ENCODE measurements at places on chromosomes 7 and 10. TPM values are rescaled to one million over a fixed set of nuclear protein-coding genes. Genes with fewer than 3 reads are reported as not detected.

Gene NKX2-3
- 0.19 TPM for total RNA-seq

Gene NEUROG3
- not detected for total RNA-seq

Gene SPACDR
- total RNA-seq: not detected

Gene BHLHA15
- total RNA-seq: not detected

Gene NYAP1
- total RNA-seq: 3.2 TPM

Gene PGAM2
- not detected for total RNA-seq

Gene CYP26C1
- not detected for total RNA-seq

Gene ADRA2A
- 3.8 TPM for total RNA-seq

Gene TRIM73
- total RNA-seq: 1.7 TPM

Gene STAMBPL1
- 14.4 TPM for total RNA-seq

Gene TAS2R41
- 0.66 TPM for total RNA-seq

Gene MMP21
- total RNA-seq: not detected

Gene MBL2
- total RNA-seq: not detected

Gene C10orf67
- total RNA-seq: not detected

Gene MKI67
- 1.2 TPM for total RNA-seq

Gene MYOZ1
- total RNA-seq: 0.29 TPM

Gene PRF1
- total RNA-seq: 3.2 TPM

Gene SNX10
- 1.9 TPM for total RNA-seq

Gene CABCOCO1
- total RNA-seq: 1.5 TPM

Gene CDHR1
- 0.17 TPM for total RNA-seq

Gene TRIM50
- not detected for total RNA-seq

Gene CBLL1
- 60.1 TPM for total RNA-seq

Gene FOXI2
- 0.17 TPM for total RNA-seq

Gene KLF14
- 0.26 TPM for total RNA-seq

Gene ASZ1
- not detected for total RNA-seq

Gene CTNNA3
- 20.2 TPM for total RNA-seq

Gene LYZL2
- total RNA-seq: not detected

Gene ZNF479
- not detected for total RNA-seq

Gene SPDYE8
- not detected for total RNA-seq

Gene PON3
- 0.63 TPM for total RNA-seq

Gene LAMB4
- 0.75 TPM for total RNA-seq

Gene C1GALT1
- 13.3 TPM for total RNA-seq

Gene SDK1
- total RNA-seq: 15.0 TPM

Gene LMTK2
- 22.5 TPM for total RNA-seq

Gene HERPUD2
- total RNA-seq: 32.4 TPM

Gene SHTN1
- 3.5 TPM for total RNA-seq

Gene ZPBP
- total RNA-seq: not detected

Gene SLC13A1
- total RNA-seq: not detected

Gene SPDYE1
- not detected for total RNA-seq

Gene ANAPC16
- 157 TPM for total RNA-seq

Gene ASIC3
- 1.5 TPM for total RNA-seq

Gene SPDYE5
- total RNA-seq: not detected

Gene TMEM213
- total RNA-seq: not detected

Gene ZNF32
- 77.7 TPM for total RNA-seq

Gene SAMD9
- total RNA-seq: 3.0 TPM

Gene GRM3
- total RNA-seq: not detected

Gene PON1
- total RNA-seq: not detected

Gene AMZ1
- total RNA-seq: 0.39 TPM

Measured in esophagus muscularis mucosa (tissue), 4 donors.